Putamen (tissue), 1 donor: ENCODE measurements at places on chromosomes 12 and 14.
A peak's percentile ranks its signal among the peaks of the same experiment; 100 is the strongest.

DNA sequence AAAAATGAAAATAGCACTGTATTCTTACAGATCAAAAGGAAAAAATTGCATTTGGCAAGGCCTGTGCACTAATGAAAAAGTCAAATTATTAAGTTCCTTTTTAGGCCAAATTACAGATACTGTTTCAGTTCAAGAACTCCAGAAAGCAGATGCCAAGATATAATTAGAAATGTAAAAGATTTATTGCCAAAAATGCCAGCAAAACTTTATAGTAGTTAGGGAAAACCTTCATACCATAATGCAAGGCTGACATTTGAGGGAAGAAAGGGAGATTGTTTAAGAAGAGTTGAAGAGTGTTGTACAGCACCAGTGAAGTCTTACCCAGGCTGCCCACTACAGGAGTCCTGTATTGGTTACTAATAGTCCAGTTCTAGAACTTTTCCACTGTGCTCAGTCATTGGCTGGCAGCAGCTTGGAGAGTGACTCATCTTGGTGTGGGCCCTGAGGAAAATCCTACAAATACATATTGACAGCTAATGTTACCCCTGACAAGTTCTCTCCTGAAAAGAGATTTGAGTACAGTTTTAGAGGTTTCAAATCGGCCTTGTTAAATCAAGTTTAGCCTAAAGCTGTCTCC lies 600.4 kb downstream of the C12orf50 start:
- peak; percentile 2 for DNase-seq

DNA sequence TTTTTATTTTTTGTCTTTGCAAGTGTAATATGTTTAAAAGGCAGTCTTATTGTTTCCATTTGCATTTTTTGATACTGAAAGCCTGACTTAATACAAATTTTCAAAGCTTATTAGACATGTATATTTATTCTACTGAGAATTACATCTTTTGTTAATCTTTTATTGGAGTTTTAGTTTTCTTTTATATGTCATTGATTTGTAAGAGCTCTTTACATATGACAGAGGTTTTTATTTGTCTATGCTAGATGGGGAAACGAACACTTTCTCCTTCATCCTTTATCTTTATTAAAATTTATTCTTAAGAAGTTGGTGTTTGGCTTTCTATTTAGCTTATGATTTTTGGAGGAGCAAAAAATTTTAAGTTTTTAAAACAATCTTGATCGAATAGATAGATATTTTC lies 234.4 kb upstream of the SRRM4 start:
- DNase-seq = no peak

DNA sequence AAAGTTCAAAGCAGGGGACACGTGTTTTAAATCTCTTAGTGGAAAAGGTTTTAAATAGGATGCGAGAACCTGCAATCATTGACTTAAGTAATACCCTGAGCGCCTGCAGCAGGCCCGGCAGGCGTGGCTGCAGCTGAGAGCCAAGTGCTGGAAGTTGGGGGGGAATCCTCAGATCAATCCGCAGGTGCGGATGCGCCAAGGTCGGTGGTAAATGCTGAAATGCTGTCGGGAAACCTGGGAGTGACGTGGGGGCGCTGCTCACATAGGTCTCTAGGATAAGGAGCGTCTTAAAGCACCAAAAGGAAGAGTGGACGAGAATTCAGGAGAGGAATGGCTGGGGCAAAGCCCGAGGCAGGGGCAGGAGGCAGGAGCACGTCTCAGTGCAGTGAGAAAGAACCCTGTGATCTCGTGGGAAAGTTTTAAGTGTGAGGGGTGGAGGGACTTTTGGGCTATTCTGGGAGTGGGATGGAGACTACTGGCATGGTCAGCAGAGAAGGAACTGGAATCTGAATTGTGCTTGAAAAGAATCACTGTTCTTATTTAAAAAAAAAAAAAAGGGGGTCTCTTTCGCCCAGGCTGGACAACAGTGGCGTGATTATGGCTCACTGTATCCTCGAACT lies 883 bp upstream of the CDCA4 start:
- peak; percentile 53 for DNase-seq

DNA sequence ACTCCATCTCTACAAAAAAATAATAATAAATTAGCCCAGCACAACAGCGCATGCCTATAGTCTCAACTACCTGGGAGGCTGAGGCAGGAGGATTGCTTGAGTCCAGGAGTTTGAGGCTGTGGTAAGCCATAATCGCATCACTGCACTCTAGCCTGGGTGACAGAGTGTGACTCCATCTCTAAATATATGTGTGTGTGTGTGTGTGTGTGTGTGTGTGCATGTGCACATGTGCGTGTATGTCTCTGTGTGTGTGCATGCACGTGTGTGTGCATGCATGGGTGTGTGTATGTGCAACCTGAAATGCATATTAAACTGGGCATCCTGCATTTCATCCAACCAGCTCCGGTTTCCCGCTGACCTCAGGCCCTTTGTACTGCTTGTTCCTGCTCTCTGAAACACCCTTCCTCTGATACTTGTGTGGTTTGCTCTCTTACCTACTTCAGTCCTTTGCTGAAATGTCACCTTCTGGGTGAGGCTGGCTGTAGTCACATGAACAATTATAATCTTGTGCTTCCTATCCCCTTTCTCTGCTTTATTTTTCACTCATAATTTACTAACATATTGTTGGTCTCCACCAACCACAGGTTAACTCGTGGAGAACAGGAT lies 46.9 kb downstream of the PHLDA1 start:
- no peak for DNase-seq

- DNase-seq = no peak
Observed at GRCh38 chr14:56205881-56206280, 87.7 kb downstream of the PELI2 start.

DNA sequence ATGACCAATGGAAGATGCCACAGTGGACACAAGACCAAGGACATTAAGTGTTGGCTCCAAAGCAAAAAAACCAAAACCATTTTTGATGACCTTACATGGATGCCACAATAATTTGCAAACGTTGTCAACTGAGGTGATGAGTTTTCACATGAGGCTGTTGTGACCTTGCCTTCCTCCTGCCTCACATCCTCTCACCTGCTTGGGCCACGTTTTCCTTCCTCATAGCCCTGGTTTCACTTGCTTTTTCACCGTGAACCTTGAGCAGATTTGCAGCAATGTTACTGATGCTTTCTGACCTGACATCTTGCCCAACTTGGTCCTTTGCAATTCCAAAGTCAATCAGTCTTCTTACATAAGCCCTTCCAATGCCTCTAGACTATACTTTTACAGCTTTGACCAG lies 3.7 kb downstream of the KRT6B start:
- no peak for DNase-seq

- DNase-seq = no peak
Observed at GRCh38 chr14:92555465-92556111, 42.0 kb downstream of the RIN3 start.

DNA sequence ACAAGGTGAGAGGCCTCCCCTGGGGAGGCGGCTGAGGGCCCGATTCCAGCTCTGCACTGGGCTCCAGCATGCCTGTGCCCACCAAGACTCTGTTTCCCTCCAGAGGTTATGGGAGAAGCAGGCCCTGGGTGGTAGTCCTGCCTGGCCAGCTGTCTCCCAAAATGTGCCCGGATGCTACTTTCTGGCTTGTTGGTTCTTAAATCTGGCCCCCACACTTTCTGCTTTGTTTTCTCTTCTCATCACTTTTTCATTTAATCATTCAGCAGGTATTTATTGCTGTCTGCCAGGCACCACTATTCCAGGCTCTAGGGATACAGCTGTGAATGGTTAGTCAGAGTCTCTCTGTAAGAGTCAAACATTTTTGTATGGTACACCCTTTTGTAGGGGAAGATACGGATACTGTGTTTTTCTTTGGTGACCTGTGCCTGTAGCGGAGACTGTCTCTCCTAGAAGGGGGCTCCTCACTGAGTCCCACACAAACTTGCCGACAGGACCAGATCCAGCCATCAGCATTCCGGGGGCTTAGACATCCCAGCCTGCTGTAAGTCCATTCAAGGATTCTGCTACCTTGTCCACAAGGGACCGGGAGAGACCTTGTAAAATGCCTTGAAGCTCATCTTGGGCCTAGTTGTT lies 3.8 kb downstream of the DHRS2 start:
- DNase-seq = no peak
